ENCODE measurements at places on chromosomes 2 and 18.

- DNase-seq = no peak
Observed at GRCh38 chr2:236973343-236973980, 112.2 kb upstream of the COPS8 start.

DNA sequence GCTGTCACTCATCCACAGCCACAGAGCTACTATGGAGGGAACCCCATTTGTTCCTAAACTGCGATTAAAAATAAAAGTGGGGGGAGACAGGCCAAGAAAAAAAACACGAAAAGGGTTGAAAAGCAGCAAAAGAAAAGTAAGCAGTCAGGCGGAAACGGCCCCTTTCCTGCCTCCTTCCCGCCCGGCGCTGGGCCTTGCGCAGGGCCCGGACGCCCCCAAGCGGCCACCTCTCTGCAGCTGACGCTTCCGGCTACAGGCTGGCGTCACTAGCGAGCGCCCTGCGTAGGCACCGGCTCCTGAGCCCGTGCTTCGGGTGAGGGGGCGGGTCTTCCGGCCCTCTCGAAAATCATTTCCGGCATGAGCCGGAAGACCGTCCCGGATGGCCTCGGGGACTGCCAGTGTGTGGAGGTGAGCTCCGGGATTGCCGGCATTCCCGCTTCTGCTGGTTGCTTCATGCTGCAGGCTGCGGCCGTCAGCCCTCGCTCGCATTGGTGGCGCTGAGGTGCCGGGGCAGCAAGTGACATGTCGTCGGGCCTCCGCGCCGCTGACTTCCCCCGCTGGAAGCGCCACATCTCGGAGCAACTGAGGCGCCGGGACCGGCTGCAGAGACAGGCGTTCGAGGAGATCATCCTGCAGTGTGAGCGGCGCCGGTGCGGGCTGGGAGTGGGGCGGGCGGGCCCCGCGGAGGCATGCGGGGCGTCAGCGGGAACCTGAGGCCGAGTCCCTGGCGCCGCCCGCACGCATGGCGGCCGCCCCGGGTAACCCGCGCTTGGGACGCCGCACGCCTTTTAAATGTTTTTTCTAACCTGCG, at the start of gene ATG16L1:
ATG16L1 (plus strand) TSS at position 368 of the 811 bp plus-strand sequence; CDS start at position 523, 155 bp downstream.
- DNase-seq = peak; percentile 89

DNA sequence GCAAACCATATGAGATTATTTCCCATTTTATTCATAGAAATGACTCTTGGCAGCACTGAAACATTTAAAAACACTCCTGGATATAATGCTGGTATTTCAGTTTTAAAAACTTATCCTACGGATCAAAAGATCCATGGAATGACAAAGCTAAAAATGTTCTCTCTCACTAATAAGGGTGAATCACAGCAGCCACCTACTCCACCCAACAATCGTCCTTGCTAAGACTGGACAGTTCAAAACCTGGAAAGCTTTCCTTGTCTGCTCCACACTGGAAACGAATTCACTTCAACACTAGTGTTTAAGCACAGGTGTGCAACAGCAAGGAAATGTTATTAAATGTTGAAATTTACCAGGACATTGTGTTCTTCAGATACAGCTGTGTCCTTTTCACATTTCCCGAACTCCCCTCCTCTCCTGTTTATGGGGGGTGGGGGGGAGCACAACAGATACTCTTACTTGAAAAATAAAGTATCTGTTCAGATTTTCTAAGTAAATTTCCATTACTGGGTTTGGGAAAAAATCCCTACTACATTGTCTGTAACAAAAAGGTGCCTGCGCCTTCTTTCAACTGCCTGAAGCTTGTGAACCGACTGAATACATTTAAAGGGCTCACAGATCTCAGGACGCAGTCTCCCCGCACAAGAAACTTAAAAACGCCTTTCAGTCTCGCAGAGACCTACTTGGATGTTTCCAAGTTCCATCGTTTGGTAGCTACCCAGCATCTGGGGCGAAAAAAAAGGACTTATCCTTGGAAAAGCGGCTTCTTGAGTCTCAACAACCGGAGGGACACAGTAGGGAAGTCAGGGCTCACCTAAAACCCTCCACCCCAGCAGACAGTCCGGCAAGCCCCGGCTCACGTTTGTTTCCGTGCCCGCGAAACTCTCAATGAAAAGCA, 1.3 kb downstream of the YWHAQ start:
- DNase-seq = no peak

- no peak for DNase-seq
Observed at GRCh38 chr2:59463426-59463825, 1090.0 kb downstream of the BCL11A start.

GRCh38 chr2:19114754-19115231, 243.6 kb downstream of the OSR1 start:
- DNase-seq = no peak

DNA sequence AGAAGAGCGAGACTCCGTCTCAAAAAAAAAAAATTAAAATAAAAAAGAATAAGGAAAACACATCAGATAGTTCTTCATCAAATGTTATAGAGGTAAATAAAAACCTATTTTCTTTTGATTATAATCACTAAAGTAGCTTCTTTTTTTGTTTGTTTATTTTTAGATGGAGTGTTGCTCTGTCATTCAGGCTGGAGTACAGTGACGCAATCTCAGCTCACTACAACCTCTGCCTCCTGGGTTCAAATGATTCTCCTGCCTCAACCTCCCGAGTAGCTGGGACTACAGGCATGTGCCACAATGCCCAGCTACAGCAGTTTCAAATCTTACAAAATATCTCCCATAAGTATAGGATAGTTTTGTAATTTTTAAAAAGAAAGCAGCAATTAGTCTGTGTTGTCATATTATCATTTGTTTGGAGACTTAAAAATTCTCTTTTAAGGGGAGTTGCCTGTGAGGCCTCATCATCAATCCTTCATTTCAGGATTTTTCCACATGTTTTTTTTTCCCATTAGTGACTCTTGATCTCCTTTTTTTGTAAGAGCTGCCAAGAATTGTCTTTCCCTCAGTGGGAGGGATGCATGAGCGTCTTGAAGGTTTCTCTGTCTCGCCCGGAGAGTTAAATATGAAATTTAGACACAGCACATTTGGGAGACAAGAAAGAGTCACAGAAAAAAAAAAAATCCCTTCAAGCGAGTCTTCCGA, 275.9 kb downstream of the CDCA7 start:
- DNase-seq = no peak

GRCh38 chr2:231186325-231186724, 12.1 kb upstream of the ARMC9 start:
- no peak for DNase-seq

DNA sequence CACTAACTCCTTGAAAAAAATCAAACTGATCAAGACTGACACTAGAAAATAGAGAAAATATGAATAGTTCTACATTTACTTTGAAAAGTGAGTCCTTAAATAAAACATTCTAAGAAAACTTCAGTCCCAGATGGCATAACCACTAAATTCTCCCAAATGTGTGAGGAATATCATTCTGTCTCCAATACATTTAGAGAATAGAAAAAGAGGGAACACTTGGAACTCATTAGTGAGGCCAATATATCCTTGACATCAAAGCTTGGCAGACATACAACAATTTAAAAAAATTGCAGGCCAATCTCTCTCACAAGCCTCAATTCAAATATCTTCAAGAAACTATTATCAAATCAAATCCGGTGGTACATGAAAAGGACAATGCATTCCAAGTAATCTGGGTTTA, 79.3 kb upstream of the TMEM247 start:
- no peak for DNase-seq

DNA sequence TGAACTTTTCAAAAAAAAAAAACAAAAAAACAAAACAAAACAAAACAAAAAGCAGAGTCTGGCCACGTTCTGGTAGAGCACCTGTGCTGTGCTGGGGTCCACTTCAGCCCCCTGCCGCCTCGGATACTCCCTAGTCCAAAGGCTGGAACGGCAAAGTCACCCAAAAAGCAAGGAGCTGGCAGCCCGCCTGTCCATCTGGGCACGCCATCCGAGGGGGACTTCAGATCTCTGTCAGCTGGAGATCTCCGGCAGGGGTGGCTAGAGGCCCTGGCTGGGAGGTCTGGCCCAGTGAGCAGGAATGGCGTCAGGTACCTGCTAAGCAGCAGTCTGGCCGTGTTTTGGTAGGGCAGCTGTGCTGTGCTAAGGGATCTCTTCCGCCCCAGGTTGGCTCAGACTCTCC, 152.3 kb upstream of the ZNF516 start:
- DNase-seq = no peak

GRCh38 chr2:66121946-66122345, 313.0 kb upstream of the MEIS1 start:
- DNase-seq = no peak

DNA sequence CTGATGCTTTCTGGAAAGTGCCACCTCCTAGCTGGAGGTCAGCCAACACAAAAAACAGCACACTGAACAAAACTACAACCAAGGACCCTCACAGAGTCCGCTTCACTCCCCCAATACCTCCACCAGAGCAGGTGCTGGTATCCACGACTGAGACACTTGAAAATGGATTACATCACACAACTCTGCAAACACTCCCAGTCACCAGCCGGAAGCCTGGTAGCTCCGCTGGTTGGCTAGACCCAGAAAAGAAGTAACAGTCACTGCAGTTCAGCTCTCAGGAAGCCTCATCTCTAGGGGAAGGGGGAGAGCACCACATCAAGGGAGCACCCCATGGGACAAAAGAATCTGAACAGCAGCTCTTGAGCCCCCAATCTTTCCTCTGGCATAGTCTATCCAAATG, 175.4 kb downstream of the LCLAT1 start:
- DNase-seq = no peak

DNA sequence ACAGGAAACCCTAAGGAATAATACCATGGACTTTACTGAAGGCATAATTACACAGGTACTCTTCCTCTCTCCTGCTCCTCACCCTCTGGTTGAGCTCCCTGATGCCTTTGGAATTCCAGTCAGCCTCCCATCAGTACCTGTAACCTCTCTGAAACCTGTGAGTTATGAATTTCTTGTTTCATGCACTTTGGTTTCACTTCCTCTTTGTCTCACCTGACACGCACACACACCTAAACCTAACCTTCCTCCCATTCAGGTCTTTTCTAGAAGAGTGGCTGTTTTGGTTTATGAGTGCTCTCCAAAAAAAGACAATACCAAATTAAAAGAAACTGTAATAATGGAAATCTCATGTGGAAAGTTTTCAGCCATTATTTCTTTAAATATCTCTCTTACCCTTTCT, 451.3 kb upstream of the VWC2L start:
- DNase-seq = no peak

DNA sequence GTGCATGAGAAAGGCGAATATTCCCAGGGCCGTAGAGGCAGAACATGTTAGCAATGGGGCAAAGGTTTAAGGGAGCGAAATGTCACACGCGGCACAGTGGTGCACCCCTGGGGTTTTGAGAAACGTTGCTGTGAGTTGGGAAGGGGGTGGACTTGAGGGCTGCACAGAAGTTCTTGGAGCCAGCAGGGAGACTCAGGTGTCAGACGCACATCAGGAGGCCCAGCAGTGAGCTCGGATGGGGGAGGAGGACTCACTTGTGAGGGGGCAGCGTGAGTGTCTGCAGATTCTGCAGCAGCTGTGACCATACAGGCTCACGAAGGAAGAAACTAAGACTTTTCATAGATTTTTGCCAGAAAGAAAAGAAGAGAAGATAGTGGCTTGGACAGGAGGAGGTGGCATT, 218.2 kb downstream of the SNTG2 start:
- no peak for DNase-seq

- DNase-seq = peak; percentile 18
Observed at GRCh38 chr2:33033606-33034081, 86.9 kb downstream of the LTBP1 start.

DNA sequence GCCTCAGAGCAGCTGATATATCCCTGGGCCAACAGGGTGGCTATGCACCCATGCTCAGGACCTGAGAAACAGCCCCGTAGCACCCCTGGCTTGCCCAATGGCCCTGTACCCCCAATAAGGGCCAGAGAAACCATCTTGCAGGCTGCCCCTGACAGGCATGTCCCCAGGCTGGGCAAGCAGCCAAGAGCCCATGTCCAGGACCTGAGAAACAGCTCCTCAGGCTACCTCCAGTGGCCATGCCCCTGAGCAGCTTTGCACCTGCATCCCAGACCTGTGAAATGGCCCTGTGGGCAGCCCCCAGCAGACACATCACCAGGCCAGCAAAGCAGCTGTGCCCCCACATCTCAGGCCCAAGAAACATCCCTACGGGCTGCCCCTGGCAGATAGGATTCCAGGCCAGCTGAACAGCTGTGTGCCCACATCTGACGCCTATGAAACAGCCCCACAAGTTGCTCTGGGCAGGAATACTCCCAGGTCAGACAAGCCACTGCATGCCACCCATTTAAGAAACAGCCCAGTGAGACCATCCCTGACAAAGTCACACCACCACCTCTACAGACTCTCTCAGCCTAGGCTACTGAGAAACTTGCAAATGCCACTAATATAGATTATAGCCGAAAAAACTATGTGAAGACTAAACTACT, 84.1 kb downstream of the TMEM237 start:
- DNase-seq = no peak

GRCh38 chr18:7958081-7958896, 391.2 kb downstream of the PTPRM start:
- no peak for DNase-seq

DNA sequence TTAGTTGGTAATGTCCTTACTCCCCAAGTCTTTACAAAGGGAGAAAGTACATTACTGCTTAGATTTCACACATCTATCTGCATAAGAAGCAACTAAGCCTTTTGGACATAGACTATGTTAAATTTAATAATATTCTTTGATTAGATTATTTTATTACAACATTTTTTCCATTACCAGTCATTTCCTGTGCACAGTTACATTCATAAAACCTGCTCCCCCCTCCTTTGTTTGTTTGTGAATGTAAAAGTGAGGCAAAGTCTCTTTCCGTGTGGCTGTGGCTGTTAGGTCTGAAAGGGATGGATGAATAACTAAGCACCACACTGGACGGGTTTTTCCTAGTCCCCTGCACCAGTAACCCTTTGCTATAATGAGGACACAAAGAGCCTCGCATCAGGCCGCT, 9.6 kb downstream of the PTGR3 start:
- DNase-seq = no peak

All from NCI-H2107 (cell line).